ENCODE measurements at places on chromosomes 13 and 19.
A peak's percentile ranks its signal among the peaks of the same experiment; 100 is the strongest.

DNA sequence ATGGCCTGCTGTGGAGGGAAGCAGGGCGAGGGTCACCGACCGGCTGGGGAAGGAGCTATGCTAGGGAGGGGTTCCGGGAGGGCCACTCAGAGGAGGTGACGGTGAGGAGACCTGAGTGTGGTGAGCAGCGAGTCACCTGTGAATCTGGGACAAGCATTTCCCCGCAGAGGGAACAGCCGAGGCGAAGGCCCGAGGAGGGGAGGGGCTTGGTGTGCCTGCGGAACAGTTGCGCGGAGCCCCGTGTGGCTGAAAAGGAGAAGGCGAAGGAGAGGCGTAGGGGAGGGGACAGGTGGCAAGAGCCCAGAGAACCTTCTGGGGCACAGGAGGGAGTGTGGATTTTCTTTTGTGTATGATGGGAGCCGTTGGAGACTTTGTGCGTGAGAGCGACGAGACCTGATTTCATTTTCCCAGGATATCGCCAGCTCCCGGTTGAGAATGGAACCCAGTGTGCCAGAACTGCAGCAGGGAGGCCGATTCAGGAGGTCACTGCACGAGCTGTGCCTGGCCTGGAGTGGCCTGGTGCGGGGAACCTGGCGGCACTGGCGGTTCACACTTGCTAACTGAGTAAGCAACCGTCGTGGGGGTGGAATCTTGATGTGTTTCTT, 117.7 kb upstream of the ZNF507 start:
- DNase-seq = no peak

- no peak for DNase-seq
Measured at GRCh38 chr19:4454747-4455718, 2.6 kb downstream of the UBXN6 start.

- no peak for DNase-seq
Measured at GRCh38 chr13:47484548-47484947, 516.5 kb downstream of the SUCLA2 start.

- DNase-seq = no peak
Measured at GRCh38 chr19:1938071-1938470, 2.9 kb upstream of the CSNK1G2 start.

GRCh38 chr19:1848399-1849131, at the start of gene REXO1:
REXO1 (minus strand) TSS chr19:1848483; CDS start chr19:1848358, 125 bp downstream.
- peak; percentile 96 for DNase-seq

GRCh38 chr19:55255618-55256423, 3.0 kb downstream of the PPP6R1 start:
- DNase-seq = peak; percentile 58

DNA sequence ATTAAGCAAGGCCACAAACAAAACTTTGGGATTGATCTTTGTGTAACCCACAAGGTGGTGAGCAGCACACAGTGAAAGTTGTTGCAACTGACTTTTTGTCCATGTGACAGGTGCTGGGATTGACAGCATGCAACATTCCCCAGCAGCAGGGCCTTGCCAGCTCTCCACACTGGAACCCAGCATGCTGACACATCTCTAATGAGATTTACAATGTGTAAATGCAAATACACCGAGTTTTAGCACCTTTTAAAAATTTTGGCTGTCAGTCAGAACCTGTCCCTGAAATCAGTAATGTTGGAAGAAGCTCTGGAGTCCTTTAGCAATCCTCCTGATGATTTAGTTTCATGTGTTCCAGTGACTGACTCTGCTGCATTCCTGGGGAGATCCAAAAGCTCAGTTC, 16.5 kb upstream of the PCDH8 start:
- DNase-seq = no peak

DNA sequence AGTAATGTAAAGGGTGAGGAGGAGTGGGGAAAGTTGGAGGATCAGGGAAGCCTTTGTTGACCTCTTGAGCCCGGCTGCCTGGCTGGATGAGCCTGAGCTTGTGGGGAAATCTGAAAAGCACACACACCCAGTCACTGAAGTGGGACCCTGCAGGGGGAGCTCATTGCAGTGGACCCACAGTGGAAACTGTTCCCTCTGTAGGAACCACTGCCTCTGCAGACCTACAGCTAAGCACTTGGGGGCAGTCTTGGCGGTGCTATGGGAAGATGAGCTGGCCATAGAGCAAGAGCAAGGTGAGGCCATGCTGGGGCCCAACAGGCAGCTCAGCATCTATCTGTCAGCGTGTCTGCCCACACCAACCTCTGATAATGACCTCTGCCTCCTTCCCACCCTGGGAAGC, 294.8 kb downstream of the TSHZ3 start:
- no peak for DNase-seq

DNA sequence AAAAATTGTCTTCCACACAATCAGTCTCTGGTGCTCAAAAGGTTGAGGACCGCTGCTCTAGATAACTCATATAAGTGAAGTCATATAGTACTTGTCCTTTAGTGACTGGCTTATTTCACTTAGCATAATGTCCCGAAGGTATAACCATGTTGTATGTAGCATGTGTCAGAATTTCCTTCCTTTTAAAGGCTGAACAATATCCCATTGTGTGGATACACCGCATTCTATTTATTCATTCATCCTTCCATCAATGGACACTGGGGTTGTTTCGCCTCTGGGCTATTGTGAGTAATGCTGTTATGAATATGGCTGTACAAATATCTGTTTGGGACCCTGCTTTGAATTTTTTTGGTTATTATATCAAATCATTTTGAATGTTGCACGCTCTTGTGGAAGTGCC, 4.6 kb upstream of the LYPD5 start:
- DNase-seq = no peak

- no peak for DNase-seq
Measured at GRCh38 chr13:90798381-90798780, 549.1 kb upstream of the MIR17HG start.

DNA sequence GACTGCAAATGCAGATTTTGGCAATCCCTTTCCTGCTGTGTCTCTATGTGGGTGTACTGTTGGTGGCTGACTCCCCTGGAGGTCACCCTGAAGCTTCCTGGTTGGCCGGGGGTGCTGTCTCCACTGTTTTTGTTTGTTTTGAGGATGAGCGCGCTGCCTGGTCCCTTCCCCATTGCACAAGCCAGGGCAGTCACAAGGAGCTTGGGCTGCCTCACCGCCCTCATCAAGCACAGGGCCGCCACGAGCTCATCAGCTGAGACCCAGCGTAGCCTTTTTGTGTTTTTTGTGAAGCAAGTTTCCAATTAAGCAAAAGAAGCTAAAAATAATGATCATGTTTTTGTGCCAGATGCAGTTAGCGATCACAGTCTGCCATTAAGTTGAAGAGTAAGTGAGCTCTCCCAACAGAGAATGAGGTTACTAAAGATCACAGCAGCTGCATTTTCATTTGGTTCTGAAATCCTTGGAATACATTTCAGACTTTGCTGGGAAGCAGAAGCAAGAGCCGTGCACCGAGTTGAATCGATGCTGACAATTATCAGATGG, 57.8 kb downstream of the GGACT start:
- no peak for DNase-seq

DNA sequence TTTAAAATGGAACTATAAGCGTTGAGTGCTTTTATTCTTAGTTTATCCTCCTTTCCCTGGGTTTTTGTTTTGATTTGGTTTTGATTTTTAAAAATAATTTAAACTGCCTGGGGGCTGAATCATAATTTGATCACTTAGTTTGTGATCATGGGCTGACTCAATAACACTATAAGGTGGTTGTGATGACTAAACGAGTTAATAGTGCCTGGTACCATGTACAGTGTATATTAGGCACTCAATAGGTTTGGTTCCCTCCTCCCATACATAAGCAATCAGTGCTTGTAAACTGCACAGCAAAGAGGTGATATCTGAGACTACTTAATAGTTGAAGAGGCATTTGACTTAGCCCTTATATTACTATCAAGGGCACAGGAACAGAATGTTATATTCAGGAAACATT, 200.9 kb upstream of the RFC3 start:
- no peak for DNase-seq

DNA sequence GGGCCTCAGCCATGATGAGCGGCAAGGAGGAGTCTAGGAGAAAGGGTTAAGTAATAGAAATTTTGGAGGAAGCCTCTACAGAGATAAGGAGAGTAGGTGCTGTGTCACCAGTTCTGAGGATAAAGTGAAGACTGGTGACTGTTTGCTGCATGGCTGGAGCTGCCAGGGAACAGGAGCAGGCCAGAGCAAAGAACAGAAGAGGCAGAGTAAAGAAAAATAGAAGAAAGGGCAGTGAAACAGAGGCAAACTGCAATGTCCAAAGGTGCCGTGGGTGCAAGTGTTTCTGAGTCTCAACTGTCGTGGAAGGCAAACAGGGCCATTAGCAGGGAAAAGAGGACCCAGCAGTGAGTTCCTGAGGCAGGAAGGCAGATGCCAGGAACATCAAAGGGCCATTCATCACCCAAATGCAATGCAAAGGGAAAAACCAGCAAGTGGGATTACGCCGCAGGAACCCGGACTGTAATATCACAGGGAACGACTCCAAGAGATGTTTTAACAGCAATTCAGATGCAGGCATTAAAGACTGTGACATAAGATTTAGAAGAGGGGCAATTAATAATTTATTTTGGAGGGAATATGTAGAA, 318.3 kb downstream of the FOXO1 start:
- no peak for DNase-seq

- no peak for DNase-seq
Measured at GRCh38 chr13:31930490-31930889, 101.1 kb upstream of the FRY start.

- no peak for DNase-seq
Measured at GRCh38 chr13:18964942-18965341, 216.7 kb downstream of the TUBA3C start.

DNA sequence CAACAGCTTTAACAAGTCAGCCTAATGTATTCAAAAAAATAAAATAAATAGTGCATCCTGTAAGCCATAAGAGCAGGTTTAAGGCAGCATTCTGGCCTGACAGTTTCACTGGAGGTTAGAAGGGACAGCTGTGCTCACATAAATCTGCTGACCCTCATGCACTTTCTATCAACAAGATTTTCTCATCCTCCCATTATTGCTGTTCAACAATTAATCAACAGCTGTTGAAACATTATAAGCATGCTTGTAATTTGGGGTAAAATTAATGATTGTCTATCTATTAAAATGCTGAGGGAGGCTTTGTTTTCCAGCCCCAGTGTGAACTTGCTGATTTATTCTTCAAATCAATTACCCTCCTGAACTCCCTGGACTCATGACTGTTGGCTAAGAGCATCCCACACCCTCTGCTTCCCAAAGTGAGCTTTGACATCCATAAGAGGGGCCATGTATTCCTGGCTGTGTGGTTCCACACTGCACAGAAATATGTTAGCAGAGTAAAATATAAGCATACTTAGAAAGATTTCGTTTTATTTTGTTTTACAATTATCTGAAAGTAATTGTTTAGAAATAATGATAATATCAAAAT, 492.4 kb downstream of the EFNB2 start:
- no peak for DNase-seq

- no peak for DNase-seq
Measured at GRCh38 chr13:39283072-39283471, 244.8 kb downstream of the NHLRC3 start.

DNA sequence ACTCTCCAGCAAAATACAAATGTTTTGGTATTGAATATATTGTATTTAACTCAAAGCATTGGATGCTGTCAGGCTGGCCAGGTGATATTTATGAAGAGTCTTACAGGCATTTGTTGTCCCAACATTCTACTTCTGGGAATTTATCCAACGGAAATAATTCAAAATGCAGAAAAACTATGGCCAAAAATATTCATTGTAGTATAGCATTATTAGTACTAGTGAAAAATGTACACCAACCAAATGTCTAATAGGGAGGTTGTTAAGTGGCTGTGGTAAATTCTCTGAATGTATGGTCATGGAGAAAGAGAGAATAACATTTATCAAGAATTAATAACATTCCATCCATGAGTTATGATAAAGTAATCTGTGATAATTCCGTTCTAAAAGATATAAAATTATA, 38.6 kb upstream of the GAS6 start:
- DNase-seq = no peak

- no peak for DNase-seq
Measured at GRCh38 chr13:79901336-79901735, 420.4 kb downstream of the NDFIP2 start.

DNA sequence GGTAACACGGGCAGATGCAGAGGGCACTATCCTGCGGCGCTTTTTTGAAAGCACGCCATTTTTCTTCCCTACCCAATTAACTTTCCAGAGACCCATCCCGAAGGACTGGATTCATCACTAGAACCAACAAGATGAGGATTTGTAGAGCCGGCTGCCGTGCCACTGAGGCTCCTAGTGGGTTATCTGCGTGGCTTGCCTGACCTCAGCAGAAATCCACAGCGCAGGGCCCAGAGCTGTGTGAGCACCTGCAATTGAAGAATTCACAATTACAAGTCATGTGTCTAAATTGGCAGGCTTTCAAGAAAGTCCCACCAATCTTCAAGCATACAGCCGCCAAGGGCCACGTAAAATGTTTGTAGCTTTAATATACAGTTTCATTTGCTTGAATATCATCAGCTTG, 75.5 kb downstream of the ALOX5AP start:
- DNase-seq = no peak

DNA sequence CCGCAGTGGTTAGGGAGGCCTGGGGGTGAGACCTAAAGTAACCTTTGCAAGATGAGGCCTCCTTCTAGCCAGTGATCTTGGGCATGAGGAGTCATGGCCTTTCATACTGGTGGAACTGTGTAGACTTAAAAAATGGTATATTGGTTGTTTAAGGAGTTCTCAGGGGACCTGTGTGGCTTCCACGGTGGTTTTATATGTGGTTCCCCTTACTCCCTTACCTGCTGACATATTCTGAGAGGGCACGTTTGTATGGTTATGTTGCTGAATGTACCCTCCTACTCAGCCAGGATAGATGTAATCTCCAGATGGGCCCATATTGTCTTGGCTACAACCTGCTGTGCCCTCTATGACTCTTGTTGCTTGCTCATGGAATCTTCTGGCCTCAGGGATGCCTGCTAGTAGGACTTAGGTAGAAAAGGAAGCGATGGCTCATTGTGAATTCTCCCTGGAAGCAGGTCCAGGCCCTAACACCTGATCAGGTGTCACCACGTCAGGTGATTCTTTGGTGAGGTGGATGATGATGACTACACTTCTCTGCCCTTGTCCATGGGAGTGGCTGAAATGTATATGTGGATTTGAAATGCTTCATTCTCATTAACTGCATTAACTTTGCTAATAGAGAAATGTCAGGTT, 1.8 kb downstream of the ZNF460 start:
- peak; percentile 40 for DNase-seq

DNA sequence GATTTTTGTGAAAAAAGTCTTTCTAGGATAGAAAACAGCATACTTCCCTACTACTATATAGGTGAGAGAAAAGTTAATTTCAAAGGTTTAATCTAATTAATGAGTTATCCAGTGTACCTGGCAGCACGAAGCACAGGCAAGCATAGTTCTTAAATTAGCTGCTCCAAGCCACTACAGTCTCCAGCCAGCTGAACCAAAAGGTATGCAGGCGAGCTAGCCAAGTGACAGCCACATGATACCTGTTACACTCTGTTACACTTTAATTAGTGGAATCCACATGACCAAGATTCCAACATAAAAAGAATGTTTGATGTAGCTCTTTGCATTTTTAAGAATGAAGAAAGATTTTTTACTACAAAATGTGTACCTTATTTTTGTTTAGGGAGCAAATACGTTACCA, 15.5 kb downstream of the SLC25A30 start:
- DNase-seq = no peak

GRCh38 chr13:42137856-42138537, 89.5 kb downstream of the DGKH start:
- peak; percentile 10 for DNase-seq

GRCh38 chr19:1408300-1409203, 1.2 kb downstream of the DAZAP1 start:
- DNase-seq = peak; percentile 72

All from GM13977 (cell line).